ENCODE measurements at places on chromosomes 11 and 22.
A peak's percentile ranks its signal among the peaks of the same experiment; 100 is the strongest.

DNA sequence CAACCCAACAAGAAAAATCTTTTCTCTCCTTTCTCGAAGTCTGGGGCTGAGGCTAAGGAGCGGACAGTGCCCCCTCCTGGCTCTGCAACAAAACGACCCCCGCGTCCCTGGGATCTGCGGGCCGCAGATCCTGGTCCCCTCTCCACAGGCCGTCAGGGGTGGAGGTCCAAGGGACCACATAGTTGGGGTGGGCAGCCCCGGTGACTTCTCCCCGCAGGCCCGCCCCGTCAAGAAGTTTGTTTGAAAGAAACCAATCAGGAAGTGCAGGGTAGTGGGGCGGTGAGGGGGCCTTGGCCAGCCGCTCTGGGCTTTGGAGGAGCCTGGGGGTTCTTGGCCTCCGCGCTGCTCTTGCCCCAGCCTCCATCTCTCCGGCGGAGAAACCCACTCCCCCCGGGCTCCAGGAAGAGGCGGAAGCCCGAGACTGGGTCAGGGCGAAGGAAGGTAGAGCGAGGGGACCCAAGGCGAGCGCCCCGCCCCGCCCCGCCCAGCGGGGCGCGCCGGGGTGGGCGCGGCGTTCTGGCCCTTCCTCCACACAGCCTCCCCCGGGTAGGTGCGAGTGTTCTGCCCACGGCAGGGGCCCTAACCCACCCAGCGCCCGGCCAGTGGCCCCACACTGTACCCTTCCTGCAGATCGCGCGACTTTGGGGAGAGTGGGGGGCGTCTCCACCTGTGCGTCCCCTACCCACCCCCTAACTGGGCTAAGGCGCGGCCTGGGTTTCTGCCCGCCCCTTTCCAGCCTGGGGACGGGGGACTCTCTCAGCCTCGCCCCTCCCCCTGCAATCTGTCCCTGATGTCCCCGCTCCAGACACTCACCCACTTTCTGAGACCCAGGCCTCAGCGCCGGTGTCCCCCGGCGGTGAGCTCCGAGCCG is 1.3 kb downstream of the TP53I11 start:
- DNase-seq: no peak

DNA sequence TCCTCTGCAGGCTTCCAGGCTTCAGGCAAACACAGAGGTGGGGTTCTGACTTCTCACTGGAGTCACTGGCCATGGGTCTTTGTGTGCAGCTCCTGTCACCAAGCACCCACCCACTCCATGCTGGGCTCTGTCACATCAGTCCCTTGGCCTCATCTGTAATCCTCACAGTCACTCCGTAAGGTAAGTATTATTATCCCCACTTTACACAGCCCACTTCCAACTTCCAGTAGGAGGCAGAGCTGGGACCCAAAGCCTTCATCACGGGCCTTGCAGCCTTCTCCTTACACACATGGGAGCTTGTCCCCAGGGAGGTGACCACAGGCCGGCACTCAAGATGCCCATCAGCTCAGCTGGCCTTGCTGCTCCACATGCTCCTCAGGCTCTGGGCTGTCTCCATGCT is 266.7 kb upstream of the B3GAT1 start:
- peak; percentile 23 for DNase-seq

GRCh38 chr11:46237248-46238077 is 40.0 kb upstream of the CREB3L1 start:
- peak; percentile 68 for DNase-seq

GRCh38 chr11:69864686-69865661 is 45.8 kb upstream of the FGF3 start:
- DNase-seq: no peak

- DNase-seq: no peak
Observed at GRCh38 chr11:416757-417621, 2.2 kb upstream of the SIGIRR start.

DNA sequence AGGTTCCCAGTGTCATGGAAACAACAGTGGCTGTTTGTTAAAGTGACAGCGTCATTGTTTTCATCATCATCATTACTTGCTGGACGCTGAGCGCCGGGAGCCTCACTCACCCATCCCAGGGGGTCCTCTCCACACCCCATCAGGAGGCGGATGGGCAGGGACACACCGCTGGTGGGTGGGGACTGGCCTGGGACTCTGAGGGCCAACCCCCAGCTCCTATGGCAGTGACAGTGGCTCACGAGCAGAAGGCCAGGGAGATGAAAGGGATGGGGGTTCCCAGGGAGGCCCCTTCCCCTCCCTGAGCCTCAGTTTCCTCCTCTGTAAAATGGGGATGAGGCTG is 76.6 kb upstream of the PRR5 start:
- DNase-seq: no peak

DNA sequence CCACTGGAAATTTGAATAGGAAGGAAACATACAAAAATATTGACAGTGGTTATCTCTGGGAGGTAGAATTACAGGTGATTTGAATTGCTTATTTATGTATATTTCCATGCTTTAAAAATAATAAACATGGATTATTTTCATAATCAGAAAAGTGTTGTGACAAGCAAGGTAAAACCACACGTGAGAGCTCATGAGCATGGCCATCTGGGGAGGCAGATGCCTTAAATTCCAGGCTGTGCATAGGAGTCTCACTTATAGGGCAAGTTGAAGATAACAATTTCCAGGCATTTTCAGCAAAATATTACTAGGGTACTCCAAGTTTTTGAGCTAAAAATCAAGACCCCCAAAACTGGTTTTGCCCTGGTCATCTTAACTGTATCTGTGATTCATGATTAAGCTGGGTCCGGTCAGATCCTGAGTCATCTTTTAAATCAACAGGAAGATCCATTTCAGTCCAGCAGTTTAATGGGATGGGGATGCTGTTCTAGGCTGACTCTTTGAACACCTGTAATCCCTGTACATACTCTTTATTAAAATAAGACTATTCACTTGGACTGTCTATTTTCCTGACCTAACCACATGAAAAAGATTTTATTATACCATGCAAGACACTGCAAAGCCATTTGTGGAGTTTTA is 115.8 kb upstream of the NARS2 start:
- DNase-seq: no peak

- DNase-seq: no peak
Observed at GRCh38 chr11:10413268-10413667, 41.8 kb upstream of the AMPD3 start.

DNA sequence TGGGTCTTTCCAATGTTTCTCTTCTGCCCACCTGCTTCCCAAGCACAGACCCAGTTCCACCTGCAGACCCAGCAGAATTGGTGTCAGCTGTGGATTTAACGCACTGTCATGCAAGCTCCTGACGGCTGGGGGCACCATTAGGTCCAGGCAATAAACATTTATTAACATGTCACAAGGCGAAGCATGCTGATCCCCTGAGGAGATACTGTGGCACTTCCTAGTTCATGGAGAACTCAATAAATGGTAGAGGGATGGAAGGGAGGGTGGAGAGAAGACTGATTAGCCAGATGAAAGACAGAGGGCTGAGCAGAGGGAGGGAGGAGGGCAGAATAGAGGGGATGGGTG is 68.3 kb upstream of the TSPAN18 start:
- no peak for DNase-seq

DNA sequence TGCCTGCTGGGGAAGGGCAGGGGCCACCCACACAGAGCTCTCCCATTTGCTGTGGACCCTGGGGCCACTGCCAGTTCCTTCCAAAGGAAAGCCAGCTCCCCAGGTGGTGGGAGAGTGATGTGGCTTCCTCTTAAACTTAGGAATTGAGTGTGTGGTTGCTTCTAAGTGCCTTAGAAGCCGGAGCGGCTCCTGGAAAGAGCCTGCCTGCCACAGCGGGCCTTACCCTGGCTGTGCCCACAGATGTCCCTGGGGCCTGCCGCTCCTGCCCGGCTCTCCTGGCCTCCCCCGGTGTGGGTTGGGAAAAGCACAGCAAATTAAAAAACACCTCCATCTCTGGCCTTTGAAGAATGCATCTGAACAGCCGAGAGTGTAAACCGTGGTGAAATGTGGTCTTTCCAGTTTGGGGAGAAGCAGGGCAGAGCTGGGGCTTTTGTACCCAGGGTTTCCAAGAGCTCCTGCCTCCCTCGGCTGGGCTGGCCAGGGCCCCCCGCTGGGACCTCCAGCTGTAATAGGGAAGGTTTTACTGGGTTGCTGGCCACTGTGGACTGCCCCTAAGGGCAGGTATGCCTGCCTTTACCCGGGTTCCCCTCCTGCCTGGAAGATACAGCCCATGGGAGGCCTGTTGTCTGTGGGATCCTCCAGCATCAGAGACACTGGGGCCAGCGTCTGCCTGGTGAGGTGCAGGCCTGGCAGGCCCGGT is 30.2 kb downstream of the LRP5 start:
- DNase-seq: no peak

Measured in ureter (tissue), 1 donor.